ENCODE measurements at places on chromosomes 2 and 18.

- no peak for DNase-seq
Observed at GRCh38 chr2:134819334-134819733, 19.1 kb upstream of the ACMSD start.

- no peak for DNase-seq
Observed at GRCh38 chr2:105490204-105490603, 91.4 kb upstream of the FHL2 start.

- DNase-seq, result no peak
Observed at GRCh38 chr2:145909175-145909755, 1389.3 kb upstream of the ZEB2 start.

GRCh38 chr2:205680067-205680466, 2.2 kb upstream of the NRP2 start:
- DNase-seq, result peak; percentile 95

DNA sequence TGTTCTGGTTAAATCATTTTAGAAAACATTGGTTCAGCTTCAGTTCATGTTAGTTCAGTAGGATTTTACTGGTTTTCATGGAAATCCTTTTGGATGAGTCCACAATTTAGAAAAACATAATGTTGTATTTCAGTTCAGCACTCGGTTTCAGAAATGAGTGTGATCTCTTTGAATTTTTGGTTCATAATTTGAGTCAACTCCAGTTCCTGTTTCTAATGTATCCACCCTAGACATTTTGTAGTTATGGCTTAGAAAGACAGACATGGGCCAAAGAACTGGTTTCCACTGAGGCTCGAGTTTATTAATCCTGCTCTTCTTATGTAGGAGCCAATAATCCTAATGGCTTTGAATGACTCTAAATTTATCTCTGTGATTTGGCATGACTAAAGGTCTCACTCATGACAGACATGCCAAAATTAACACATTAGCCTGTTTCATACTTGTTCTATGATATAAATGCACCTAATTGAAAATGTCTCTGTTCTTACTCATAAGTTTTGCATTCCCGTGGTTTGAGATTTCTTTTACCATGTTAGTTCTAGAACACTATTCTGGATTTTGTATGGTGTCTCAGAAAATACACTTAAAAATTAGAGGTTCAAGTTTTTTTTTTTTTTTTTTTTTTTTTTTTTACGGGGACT, 82.3 kb upstream of the SPRED2 start:
- DNase-seq, result no peak

- DNase-seq, result no peak
Observed at GRCh38 chr18:78913830-78914231, 65.8 kb upstream of the SALL3 start.

DNA sequence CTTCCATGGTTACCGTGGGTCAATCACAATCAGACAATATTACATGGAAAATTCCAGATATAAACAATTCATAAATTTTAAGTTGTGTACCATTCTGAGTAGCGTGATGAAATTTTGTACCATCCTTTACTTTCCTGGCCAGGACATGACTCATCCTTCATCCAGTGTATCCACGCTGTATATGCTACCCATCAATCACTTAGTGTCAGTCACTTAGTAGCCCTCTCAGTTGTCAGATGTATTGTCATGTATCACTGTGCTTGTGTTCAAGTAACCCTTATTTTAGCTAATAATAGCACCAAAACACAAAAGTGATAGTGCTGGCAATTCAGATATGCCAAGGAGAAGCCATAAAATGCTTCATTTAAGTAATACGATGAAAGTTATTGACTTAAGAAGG, 282.6 kb downstream of the CPS1 start:
- DNase-seq, result no peak

DNA sequence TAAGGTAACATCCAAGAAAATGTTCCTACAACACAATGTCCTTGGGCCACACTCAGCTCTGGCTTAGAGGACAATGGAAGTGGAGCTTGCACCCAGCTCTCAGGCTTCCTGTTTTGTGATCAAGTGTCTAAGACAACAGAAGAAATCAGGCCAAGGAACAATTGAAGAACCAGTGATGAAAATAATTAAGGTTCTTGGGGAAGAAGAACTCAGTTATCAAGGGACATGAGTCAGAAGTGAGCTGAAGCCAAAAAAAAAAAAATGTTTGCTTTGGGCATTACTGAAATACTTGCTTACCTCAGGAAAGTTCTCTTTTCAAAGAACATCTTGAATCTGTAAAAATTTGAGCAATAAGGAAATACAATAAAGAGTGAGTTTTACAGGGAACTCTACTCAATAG, 299.0 kb downstream of the FBXO15 start:
- DNase-seq, result no peak

GRCh38 chr2:101587251-101587650, 110.3 kb upstream of the MAP4K4 start:
- no peak for DNase-seq

GRCh38 chr2:133986081-133986837, 267.6 kb upstream of the MGAT5 start:
- DNase-seq, result no peak

- no peak for DNase-seq
Observed at GRCh38 chr2:223083402-223084070, 31.5 kb downstream of the KCNE4 start.
